Nephron progenitor cell (in vitro differentiated cells): ENCODE measurements at places on chromosomes 7 and 10.

DNA sequence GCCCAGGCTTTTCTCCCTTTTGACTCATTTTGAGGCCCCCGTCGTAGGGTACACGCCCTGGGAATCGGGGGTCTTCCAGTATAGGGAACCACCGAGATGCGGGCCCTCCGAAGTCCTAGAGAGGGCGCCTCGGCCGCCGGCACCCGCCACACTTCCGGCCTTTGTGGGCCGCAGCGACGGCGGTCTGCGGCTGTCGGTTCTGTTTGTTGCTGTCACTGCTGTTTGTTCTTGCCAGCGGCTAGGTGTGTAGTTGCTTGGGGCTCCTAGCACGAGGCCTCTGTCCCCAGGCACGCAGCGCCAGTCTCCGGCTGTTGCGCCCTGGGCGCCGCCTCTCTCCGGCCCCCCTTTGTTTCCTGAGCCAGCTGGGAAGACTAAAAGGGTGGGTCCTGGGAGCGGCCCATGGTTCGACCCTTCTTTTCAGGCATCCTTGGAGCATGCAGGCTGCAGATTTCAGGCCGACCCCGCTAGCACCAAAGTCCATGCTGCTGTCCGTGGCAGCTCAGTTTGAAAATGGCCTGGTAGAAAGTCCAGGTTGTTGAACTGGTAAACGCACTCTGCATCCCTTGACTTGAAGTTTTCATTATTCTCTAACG is 17.8 kb upstream of the ZKSCAN1 start:
- no peak for DNase-seq

GRCh38 chr10:34864149-34865067 is 49.3 kb upstream of the PARD3 start:
- DNase-seq = no peak

DNA sequence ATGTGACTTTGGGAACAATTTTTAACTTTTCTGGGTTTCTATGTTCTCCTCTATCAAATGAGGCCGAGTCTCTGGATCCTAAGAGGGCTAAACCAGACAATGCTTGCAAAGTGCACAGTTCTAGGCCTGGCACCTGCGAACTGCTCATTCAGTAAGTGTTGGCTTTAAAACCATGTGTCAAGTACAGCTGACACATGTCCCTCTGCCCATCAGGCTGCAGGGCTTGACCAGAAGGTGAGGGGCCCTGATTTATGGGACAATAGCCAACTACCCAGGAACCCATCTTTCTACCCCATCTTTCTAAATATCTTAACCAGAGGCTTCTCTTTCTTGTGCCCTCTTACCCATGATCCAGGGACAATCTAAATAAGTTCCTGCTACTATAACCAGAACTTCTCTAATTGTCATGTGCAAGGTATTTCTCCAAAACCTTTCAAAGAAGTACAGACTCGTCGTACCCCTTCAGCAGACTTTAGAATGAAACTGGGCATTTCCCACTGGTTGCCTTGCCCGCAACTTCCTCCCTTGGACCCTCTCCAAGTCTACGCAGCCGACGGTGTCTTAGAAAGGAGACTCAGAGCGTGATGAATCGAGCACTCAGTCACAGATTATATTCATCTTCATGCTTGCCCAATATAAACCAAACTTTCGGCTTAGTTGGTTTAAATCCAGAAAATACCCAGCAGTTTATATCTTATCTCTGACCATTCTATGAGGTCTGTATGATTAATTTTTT is 69.8 kb upstream of the STEAP1B start:
- DNase-seq = no peak

DNA sequence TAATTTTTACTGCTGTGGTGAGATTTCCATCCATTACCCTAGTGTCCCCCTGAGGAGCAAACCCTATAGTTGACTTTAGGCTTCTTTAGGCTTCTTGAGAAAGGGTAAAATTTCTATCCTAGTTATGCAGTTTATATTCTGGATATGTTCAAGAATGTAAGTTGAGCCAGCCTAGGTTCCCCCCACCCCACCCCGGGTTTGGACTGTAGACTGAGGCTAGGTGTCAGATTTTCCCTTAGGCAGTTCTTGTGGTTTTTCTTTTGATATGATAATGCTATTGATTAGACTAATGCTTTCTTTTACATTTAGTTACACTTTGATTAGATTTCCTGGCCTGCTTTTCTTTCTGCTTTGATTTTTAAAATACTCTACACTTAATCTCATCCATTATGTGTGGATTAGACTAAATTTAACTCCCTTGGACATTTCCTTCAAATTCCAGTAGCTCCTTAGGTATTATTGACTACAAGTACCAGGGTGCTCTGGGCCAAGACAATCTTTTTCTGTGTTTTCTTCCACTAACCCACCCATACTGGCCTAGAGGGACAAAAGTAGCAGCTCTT is 37.7 kb downstream of the NRF1 start:
- DNase-seq = no peak

DNA sequence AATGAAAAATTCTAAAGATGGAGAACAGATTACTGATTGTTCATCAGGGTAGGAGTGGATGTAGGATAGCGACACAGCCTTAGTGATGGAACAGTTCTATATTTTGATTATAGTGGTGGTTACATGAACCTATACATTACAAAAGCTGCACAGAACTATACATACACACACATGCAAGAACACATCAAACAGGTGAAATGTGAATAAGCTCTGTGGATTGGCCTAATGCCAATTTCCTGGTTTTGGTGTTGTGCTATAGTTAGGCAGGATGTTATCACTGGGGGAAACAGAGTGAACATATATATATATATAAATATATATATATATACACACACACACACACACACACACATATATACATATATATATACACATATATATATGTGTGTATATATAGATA is 76.4 kb upstream of the PIK3CG start:
- DNase-seq = no peak

DNA sequence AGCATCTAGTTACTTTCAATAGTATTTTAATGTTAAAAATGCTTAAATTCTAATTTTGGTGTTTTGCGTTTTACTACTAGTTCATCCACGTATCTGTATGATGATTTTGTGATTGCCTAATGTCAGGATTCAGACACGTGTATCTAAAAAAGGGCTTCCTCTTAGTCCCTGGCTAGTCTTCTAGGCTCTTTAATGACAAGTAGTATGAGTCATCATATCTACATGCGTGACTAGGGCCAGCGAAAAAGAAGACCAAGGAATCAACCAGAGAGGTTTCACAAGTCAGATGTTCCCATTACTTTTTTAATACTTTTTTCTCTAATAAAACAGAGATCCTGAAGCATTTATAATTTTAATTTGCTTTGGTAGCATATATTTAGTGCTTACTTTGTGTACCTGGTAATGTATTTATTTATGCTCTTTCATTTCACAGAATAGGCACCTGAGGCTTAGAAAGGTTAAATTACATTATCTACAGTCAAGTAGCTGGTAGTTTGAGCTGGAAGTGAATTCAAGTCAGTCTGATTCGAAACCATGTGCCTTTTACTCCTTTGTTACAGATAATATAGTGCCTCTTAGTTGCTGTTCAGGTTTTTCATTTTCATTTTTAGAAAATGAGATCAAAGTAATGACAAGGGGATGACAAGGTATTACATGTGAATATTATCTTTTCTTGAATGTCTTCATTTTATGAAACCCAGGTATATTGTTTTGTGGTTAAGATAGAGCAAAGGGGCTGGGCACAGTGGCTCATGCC is 140.3 kb downstream of the FOXP2 start:
- no peak for DNase-seq
